ENCODE measurements at places on chromosomes 6 and 20.

- no peak for DNase-seq
Measured at GRCh38 chr6:88008411-88008810, 39.2 kb upstream of the SPACA1 start.

DNA sequence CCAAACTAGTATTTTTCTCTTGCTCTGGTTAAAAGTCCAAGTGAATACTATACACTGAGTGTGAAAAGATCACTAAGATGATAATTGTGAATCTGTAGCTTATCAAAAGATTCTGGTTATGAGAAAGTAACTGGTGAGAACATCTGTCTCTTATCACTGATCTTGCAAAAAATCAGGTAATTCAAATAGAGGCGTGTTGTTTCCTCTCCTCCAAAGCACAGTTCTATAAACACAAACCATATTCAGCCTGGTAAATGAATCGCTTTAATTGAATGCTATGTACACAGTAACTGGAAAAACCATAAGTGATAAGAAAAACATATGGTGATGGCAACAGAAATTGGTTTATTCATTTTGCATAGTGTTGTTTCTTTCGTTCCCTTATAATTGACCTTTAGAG, 161.0 kb downstream of the RALGAPA2 start:
- peak; percentile 59 for DNase-seq

- DNase-seq: no peak
Measured at GRCh38 chr6:157864185-157864761, 41.2 kb downstream of the SNX9 start.

GRCh38 chr6:155062866-155063341, 67.8 kb downstream of the TIAM2 start:
- peak; percentile 74 for DNase-seq

GRCh38 chr6:40986364-40986763, 52.7 kb downstream of the UNC5CL start:
- no peak for DNase-seq

DNA sequence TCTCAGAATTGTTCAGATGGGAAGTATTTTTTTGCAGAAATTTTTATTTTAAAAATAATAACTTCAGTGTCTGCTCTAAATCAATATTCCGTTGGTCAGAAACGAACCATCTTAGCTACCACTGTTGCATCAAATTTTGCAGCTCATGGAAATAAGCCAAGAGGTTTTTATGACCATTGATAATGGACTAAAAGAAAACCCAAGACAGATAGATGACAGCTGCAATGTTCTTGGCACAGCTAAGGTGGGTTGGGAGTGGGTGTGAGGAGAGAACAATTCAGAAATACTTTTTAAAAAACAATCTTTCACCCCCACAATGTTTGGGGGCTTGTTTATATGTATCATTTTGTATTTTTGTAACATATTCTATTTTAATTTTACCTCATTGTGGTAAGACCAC, 121.1 kb downstream of the PDE7B start:
- no peak for DNase-seq

DNA sequence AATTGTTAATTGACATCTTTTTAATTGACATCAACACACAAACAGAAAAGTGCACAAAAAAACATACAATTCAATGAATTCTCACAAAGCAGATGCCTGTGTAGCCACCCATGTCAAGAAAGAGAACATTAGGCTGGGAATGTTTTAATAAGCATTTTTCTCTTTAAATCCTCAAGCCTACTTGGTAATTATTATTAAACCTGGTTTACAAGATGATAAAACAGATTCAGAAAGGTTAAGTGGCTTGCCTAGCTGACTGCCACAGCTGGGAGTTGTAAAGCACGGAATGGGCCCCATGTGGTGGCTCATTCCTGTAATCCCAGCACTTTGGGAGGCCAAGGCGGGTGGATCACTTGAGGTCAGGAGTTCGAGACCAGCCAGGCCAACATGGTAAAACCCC, 90.0 kb upstream of the AKAP12 start:
- DNase-seq: no peak

GRCh38 chr6:58113960-58114359, 796.5 kb downstream of the PRIM2 start:
- DNase-seq: no peak

DNA sequence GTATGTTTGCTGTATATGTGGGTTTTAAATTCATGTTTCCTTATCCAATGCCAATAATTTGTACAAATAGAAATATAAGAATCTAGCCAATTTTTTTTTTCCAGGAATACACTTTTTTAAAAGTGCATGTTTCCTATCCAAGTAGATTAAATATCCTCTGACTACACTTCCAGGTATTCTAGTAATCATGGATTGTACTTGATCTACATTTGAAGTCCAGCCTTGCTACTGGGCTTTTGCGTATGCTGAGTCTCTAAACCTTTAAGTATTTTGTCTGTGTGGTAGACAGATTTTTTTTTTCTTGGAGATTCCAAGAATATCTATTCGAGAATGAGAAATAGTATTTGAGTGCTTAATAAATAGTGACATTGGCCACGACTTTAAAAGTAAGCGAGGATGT, 188.3 kb downstream of the SASH1 start:
- no peak for DNase-seq

DNA sequence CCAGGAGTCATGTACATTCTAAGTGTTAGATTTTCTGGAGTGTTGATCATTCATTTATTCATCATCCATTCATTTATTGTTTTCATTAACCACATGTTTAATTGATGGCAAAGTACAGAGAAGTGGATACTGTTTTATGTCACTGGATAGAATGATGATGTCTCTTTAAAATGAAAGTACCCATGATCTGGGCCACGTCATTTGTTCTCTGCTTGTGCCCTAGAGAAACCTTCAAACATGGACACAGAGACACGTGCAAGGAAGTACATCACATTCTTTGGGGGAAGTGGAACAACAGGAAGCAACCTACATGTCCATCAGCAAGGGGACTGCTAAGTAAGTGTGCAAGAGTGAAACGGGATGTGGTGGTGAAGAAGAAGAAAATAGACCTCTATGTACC, 75.8 kb upstream of the TSHZ2 start:
- DNase-seq: no peak

- DNase-seq: no peak
Measured at GRCh38 chr6:16413399-16413798, 175.0 kb downstream of the GMPR start.

DNA sequence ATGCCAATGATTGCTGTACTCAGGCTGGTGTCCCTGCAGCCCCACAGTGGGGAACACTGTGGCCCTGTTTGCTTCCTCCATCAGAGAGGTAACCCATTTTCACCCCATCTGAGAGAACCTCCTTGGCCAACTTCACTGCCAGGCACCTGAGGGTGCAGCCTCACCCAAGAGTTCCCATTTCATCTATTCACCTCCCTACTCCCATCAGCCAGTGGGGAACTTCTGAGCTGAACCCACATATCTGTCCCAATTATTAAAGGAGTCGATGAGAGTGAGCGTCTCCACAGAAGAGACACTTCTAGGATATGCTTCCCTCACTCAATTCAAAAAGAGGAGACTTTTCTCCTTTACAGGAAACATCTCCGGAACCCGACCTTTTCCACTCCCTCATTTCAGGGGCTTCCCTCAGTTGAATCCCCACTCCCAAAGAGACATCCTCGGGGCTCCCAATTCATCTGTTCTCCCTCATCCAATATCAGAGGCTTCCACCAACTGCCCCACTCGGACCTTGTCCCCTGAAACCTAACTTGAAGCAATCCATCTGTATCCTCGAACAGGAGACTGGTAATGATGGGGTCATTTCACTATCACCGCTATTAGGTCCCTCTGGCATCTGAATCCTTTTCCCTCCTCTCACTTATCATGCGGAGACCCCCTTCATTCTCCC, 988 bp downstream of the UBE2V1 start:
- DNase-seq: no peak

GRCh38 chr6:11425431-11425871, 112.1 kb upstream of the TMEM170B start:
- peak; percentile 39 for DNase-seq

DNA sequence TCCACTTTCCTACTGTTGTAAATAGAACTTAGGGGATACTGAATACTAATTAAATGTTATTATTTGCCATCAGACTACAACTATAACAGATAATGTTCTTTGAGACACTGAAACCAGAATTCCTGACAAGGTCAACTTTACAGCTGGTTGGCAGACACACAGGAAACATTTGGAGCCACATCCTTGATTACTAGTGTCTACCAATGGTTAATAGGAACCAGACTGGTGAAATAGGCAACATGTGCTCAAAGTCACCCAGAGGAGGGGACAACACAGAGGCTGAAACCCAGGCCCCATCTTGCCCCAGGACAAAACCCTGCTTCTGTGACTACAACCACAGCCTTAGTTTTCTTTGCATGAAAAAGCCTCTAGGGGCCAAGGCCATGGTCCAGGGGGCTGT, 47.8 kb upstream of the NT5E start:
- DNase-seq: no peak

DNA sequence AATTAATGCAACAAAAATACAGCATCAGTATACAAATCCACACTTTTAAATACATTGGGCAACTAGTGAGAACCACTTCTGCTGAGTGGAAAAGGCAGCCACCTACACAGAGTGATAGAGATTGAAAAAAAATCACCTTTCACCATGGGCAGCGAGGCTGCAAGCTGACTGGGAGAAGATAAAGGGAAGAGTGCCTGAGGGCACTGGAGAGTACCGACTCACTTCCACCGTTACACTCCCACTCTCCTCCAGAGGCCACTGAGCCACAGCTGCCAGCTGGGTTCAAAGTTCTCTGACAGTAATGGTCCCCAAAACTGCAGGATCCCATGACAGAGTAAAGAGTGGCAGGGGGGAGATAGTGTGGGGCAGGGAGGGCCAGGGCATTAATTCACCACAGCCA, 24.1 kb downstream of the PXT1 start:
- no peak for DNase-seq

- no peak for DNase-seq
Measured at GRCh38 chr6:905556-905955, 212.6 kb upstream of the EXOC2 start.

GRCh38 chr6:2971420-2972218, at the start of gene SERPINB6:
Gene SERPINB6 (minus strand): TSS chr6:2971567. CDS start chr6:2959332, 12,235 bp downstream.
- DNase-seq: no peak

GRCh38 chr6:22613051-22613450, 43.7 kb downstream of the HDGFL1 start:
- DNase-seq: no peak

DNA sequence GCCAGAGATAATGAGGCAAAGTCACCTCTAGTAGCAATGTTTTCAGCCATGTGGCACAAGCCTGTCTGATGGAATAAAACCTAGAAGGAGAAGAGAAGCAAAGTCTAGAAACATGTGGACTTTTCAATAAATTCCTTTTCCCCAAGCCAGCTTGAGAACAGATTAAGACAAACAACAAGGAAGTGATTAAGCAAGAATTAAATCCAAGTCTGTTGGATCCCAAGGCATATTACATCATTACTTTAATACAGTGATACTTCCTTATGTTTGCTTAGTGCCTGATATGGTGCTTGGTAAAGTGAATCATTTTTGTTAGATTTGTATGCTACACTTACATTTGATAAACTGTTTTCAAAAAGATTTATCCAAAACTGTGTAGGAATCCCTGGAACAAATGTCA, 260.3 kb upstream of the FAM83B start:
- no peak for DNase-seq

GRCh38 chr6:21729431-21729830, 135.9 kb downstream of the SOX4 start:
- no peak for DNase-seq

DNA sequence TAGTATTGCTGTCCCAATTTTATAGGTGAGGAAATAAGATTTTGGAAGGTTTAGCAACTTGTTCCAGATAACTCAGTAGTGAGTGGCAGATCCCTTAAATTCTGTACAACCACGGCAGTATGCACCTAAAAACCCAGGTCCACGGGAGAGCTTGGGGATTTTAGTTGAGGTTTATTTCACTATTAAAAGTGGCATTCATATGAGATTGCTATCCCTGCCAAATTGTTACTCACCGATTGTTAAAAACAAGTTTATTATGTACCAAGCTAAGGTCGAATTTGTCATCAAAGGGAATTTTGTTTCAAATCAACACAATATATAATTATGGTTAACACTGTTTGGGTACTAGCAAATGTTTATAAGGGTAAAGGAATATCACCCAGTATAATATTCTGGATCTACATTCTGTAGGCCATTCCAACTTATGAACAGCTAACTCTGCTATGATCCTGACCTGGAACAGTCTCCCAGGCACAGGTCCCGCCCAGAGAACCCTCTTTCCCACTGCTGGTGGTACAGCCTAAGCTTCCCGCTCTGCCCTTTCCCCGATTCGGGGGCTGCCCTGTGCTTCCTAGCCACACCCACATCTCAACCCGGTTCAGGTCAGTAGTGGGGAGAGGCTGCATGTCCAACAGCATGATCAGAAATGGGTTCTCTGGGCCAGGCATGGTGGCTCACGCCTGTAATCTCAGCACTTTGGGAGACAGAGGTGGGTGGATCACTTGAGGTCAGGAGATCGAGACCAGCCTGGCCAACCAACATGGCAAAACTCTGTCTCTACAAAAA, 24.9 kb downstream of the GPLD1 start:
- no peak for DNase-seq

GRCh38 chr20:59777814-59778575, 155.4 kb downstream of the SYCP2 start:
- DNase-seq: no peak

- DNase-seq: no peak
Measured at GRCh38 chr6:4575714-4576113, 200.5 kb upstream of the CDYL start.

DNA sequence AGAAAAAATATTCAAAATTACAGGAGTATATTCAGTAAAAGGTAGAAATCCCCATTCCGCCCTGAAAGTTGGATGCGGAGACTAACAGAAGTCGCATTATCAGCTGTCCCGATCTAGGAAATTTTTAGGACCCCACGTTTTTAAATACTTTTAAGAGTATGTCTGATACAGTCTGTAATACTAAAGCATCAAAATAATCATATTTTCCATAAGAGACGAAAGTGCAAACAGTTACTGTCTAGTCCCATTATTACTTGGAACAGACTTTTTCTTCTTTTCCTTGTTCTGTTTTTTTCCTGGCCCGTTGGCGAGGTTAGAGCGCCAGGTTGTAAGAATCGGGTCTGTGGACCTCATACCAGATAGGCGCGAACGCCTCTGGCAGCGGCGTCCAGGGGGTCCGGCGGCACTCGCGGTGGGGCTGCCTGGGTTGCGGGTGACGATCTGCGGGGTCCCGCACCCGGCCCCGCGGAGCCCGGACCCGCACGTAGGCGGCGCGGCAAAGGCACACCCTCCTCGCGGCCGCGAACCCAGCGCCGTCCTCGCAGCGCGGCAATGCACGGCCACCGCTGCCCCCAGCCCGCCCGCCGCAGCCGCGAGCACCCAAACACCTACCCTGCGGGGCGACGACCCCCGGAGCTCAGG, 460 bp downstream of the PLAGL1 start:
- no peak for DNase-seq

DNA sequence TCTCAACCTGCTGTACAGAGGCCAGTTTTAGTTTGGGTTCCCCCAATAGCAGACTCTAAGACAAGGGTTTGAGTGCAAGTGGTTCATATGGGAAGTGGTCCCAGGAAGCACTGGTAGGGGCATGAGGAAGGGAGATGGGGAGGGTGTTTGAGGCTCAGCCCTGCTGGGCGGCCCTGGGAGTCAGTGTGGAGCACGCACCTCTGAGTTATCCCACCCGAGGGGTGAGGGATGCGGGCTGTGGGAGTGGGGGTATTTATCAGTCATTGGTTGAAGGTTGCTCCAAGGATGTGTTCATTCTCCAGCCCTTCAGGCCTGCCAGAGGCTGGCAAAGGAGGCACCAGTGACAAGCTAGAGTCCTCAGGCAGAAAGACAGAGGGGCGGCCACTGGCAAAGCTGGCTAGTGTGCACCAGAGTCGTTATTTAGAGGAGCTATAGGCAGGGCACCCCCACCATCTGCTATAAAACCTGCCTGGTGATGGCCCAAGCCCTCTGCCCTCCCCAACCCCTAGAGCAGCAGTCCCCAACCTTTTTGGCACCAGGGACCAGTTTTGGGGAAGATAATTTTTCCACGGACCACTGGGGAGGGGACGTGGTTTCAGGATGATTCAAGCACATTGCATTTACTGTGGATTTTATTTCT, 16.5 kb downstream of the PXMP4 start:
- no peak for DNase-seq

Data from PC-9 (cell line).